ENCODE measurements at places on chromosomes 5 and 9.

DNA sequence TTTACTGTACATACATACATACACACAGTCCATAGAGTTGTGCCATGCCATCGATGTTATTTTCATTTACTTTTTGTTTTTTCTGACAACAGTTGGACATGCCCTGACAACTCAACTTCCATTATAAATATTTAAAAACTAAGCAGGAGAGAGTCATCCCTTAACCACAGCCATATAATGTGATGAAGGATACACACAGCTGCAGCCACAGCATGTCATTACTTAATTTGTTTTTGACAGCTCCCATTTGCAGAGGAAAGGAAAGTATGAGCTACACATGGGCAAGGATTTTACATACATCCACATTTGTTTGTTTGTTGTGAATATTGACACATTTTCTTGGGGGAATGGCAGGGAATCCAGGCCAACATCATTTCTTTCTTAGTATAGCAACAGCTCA, 91.5 kb upstream of the TUT7 start:
- no peak overlapping the region for H3K27ac ChIP-seq
- H3K4me1 ChIP-seq, result no peaks in the 10 kb centered on the region
- no peak overlapping the region for H3K4me3 ChIP-seq
- peaks cover 14% of the 10 kb centered on the region for H3K27me3 ChIP-seq

GRCh38 chr9:127155314-127155960, 33.0 kb upstream of the ANGPTL2 start:
- no peak overlapping the region for H3K4me3 ChIP-seq
- no peaks in the 10 kb centered on the region for H3K36me3 ChIP-seq
- peaks cover 13% of the 10 kb centered on the region for H3K4me1 ChIP-seq
- no peak for DNase-seq
- H3K27ac ChIP-seq, result no peak overlapping the region

DNA sequence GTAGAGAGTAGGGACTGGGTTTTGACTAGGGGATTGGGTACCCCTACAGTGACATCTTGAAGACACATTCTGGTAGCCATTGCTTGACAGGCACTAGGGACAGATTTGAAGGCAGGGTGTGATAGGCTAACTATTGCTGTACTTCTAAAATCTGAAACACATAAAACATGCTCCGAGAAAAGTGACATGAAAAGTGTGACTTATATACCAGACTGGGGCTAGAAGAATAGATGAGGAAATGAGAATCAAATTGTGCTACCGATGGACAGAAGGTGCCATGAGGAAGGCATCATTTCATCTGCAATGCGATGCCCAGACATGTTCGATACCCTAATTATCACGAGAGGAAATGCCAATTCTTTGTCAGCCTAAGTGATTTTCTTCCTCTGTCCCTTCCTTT, 475.8 kb downstream of the SPOCK1 start:
- H3K4me1 ChIP-seq, result no peaks in the 10 kb centered on the region
- no peak for DNase-seq
- no peak overlapping the region for H3K27ac ChIP-seq

- no peaks in the 10 kb centered on the region for H3K27me3 ChIP-seq
- H3K27ac ChIP-seq, result no peak overlapping the region
- no peak for DNase-seq
- H3K36me3 ChIP-seq, result no peaks in the 10 kb centered on the region
- no peaks in the 10 kb centered on the region for H3K4me1 ChIP-seq
These were observed 20.1 kb upstream of the PFDN1 start for GRCh38 chr5:140322751-140323731.

DNA sequence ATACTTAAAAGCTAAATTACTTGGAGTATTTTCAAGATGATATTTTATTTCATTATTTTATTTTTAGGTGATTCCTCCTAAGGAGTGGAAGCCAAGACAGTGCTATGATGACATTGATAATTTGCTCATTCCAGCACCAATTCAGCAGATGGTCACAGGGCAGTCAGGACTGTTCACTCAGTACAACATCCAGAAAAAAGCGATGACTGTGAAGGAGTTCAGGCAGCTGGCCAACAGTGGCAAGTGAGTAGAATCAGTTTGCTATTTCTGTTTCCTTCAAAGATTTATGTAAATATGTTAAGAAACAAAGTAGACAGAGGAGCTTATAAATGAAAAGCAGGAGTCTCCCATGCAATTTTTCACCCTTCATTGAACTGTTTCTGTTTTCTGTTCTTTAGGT, 47.8 kb downstream of the KDM4C start:
- no peak overlapping the region for H3K4me3 ChIP-seq
- H3K27me3 ChIP-seq, result no peaks in the 10 kb centered on the region
- no peak overlapping the region for H3K27ac ChIP-seq
- H3K4me1 ChIP-seq, result no peaks in the 10 kb centered on the region
- DNase-seq, result no peak

GRCh38 chr5:140372971-140373487, 13.0 kb downstream of the SLC4A9 start:
- peaks cover 5% of the 10 kb centered on the region for H3K4me1 ChIP-seq
- H3K36me3 ChIP-seq, result no peaks in the 10 kb centered on the region
- no peak overlapping the region for H3K27ac ChIP-seq
- no peaks in the 10 kb centered on the region for H3K27me3 ChIP-seq
- no peak overlapping the region for H3K4me3 ChIP-seq
- DNase-seq, result peak; percentile 22

DNA sequence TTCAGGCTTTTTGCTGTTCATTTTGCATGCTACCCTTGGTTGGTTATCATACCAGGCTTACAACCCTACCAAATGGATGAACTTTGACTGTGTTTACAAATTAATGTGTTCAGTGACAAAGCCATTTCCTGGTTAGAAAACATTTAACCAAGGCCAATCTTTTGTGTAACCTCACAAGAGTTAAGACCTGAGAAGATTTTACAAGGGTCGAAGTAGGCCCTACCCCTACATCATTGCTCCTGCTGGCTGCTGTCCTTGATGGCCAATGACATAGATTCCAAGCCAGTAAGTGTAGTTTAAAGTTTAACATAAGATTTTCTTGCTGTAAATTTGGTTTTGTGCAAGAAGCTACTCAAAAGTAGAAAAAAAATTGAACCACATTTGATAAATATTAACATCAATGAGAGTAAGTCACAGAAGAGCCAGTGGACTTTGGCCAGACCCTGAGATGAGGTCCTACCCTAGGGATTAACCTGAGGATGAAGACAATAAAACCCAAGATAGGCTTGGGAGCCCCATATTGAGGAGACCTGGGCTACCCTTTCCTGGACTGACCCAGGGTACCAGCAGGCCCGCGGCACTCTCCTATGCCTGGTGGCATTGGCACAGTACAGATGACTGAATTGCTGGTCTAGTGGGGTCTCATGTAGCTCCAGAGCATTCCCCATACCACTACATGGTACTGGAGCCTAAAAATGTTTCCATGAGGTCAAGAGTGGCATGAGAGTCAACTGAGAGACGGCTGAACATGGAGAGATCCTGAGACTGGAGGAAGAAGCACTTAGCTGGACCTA, 8.3 kb downstream of the C1QTNF3 start:
- no peak overlapping the region for H3K27ac ChIP-seq
- peaks cover 14% of the 10 kb centered on the region for H3K36me3 ChIP-seq
- DNase-seq, result no peak
- H3K4me1 ChIP-seq, result no peaks in the 10 kb centered on the region
- H3K27me3 ChIP-seq, result no peaks in the 10 kb centered on the region

DNA sequence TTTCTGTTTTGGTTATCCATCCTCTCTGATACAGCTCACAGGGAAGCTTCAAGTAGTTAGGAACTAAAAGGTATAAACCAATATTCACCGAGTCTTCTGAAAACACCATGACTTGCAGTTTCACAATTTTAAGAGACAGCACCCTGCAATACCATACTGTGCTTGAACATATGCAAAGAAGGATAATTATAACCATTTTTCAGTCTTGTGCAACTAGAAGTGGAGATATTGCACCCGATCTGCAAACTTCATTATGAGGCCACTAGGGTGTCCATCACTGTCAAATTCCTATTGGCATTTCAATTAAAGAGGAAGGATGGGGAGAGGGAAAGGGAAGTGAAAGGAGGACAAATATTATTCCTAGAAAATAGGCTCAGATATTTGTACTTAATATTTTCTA, 32.4 kb upstream of the CEP120 start:
- no peak overlapping the region for H3K27ac ChIP-seq
- no peak overlapping the region for H3K4me3 ChIP-seq
- DNase-seq, result no peak
- H3K4me1 ChIP-seq, result no peaks in the 10 kb centered on the region
- H3K36me3 ChIP-seq, result no peaks in the 10 kb centered on the region

Measured in CD4-positive, alpha-beta T cell (primary cell).